Right ventricle myocardium inferior (tissue), 1 donor: ENCODE measurements at places on chromosomes 1 and 21.

GRCh38 chr1:48803474-48803873, 26.8 kb upstream of the BEND5 start:
- no peak for DNase-seq

DNA sequence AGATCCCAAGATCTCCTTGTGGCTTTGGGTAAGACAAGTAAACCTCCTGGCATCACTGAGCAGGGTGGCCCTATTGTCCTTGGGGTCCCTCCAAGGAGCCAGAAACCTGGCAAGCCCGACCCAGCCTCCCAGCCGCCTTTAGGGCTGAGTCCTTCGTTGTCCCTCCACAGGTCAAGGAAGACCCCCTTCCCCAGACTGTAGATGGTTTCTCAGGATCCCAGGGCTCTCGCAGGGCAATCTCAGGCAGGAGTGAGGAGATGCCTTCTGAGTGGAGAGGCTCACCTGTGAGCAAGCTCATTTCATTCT, 71.6 kb upstream of the CSF3R start:
- no peak for DNase-seq

- DNase-seq = no peak
Measured at GRCh38 chr1:113567427-113567826, 177.1 kb downstream of the MAGI3 start.

DNA sequence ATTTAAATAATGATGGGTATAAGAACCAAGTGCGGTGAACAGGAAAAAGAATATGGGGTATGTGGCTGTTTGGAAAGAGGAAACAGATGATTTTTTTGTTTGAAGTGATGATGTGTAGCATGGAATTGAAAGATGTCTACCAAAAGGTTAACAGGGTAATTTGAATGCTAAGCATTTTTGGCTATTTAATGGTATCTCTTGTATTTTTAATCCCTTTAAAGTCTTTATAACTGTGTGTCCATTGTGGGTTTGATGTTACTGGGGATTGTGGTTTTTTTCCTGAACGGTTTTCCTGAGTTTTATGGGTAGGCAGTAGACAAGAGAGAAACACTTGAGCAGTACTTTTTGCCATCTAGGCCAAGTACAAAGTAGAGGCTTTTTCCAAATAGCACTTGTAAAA, 63.2 kb downstream of the PRDM2 start:
- DNase-seq = no peak

DNA sequence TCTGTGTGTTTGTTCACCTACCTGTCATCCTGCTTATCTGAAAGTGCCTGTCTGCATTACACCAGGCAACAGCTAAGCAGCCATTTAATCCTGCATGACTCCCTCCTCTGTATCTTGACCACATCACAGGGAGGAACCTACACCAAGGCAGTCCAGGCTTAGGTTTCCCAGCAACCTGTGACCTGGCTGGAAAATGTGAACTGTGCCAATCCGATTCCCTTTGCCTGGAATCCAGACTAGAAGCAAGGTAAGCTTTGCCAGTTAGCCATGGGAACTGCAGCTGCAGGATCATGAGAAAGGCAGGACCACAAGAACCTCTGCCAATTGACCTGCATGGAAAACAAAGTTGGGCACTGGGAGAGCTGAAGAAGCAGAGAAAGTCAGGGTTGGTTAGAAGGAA, 6.3 kb upstream of the ATP1B1 start:
- DNase-seq = no peak

GRCh38 chr1:206466840-206467649, 3.2 kb upstream of the IKBKE start:
- no peak for DNase-seq

GRCh38 chr1:208737161-208737560, 493.0 kb upstream of the PLXNA2 start:
- no peak for DNase-seq
